ENCODE measurements at places on chromosomes 2 and 18.
A peak's percentile ranks its signal among the peaks of the same experiment; 100 is the strongest.

- ATAC-seq, result peak; percentile 42
These were observed 6.4 kb upstream of the SFTPB start for GRCh38 chr2:85674417-85674816.

- no peak for ATAC-seq
These were observed 35.6 kb upstream of the FOSL2 start for GRCh38 chr2:28357055-28357454.

- peak; percentile 14 for ATAC-seq
These were observed at the start of gene TRABD2A for GRCh38 chr2:84880645-84881521. TRABD2A (minus strand) TSS chr2:84881084; CDS start chr2:84881039, 45 bp downstream.

GRCh38 chr18:32318581-32318980 lies 128.7 kb downstream of the MEP1B start:
- ATAC-seq, result no peak

DNA sequence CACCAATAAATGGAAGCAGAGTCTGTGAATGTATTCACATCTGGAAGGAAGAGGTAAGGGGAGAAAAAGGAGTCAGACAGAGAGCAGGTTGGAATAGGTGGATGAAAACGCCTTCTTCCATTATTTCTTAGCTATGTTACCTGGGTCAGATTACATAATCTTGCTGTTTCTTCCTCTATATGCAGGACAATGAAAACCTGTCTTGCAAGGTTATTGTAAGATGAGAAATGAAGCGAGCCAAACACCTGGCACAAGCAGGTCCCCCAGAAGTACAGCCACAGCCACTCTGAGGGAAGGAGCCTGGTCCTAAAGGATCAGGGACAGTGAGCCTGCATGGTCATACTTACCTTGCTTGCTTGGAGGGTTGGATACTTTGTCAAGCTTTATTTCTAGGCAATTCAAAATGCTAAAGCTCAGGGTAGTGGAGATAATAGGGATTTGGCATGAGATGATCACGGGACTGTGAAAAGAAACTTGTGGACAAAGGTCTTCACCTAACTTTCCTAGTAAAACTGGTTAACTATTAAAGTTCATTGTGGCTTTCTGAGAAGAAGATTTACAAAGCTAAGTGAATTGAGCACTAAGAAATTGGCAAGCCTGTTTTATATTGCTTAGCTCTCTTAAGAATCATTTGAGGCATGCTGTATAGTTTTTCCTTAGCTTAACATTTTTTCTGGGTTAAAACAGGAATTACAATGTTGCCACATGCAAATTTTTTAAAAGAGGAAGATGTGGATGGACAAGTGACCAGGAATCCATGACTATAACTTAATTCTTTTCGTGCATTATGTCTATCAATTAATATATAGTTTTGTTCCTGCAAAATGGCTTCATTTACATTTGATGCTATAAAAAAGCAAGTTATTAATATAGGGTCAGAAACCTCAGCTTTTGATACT lies 15.7 kb upstream of the PLA2R1 start:
- ATAC-seq, result no peak

DNA sequence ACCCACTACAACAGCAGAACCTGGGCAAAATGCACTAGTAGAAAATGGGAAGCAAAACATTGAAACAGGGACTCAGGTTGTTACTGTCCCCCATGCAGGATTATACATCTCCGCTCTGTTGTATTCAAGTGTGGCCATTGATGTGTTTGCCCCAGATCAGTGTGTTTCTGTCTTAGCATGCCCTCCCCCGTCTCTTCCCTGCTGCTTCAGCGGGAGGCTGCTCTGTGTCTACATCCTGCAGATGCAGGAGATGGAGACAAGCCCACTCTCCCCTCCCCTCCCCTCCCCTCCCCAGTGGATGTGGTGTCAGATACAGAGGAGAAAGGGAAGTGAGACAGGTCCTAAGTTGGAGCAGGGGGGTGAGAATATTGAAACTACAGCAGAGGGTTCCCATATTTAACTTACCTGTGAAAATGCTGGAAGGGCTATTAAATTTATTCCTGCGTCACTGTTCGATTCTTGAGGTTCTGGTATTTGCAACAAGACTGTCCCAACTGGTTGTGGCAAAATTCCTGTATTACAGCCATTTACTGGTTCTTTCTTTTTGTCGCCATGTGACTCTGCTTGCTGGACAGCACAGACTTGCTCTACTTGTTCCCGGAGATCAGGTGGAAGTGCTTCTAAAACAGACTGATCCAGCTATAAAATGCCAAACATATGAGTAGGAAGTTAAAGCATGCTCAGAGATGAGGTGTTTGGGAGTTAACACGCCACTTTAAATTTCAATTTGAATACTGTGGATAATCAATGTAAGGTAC lies 67.0 kb downstream of the EIF5B start:
- no peak for ATAC-seq

GRCh38 chr2:120404274-120404673 lies 58.3 kb downstream of the INHBB start:
- no peak for ATAC-seq

DNA sequence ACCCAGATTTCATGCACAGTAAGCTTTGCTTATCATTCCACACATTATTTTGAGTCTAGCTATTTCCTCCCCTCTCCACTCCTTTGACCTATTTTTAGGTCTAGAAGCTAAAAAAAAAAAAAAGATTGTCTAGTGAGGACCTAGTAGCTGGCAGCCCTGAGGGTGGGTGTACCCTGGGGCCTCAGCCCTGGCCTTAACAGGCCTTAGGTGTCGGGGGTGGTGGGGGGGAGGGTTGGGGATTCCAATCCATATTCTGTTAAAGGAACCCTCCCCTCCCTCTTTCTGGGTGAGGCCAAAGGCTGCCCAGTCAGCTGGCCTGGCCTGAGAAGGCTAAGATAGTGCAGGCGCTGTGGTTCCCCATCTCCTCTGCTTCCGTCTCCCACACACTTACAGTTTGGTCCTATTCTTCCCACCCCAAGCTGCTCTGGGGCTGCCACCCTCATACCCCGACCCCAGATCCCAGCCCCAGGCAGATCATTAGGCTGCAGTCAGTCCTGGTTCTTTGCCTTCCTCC lies 65.5 kb upstream of the HK2 start:
- peak; percentile 50 for ATAC-seq

DNA sequence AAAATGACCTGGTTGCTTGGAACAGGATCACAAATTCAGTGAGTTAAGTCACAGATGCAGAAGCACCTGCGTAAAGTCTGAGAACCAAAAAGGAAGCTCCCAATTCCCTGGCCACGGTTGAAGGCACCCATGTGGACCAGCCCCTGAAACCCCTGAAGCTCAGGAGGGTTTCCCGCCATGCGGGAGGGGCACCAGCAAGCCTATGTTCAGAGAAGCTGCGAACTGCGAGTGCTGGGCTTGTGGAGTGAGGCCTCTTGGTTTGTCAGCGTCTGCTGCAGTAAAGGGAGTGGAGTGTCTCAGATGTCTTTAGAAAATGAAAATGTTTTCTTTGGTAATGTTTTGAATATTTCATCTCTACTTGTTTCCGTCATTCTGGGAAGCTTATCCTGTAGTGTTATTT lies 16.1 kb upstream of the ACKR3 start:
- no peak for ATAC-seq

DNA sequence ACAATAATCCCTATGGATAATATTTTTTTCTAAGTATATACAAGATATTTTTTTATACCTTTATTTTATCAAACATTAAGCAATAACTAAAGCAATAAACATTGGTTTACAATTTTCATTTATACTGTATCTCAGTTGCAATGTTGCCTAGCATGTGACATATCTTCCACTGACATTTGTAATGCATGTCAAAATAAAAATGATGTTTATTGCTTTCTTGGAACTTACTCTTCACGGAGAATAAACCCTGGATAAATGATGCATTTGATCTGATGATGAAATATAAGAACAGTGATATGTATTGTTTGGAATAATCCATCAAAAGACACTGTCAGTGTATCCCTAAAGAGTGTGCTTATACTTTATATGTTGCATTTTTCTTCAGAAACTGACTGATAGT lies 135.7 kb downstream of the SPAG16 start:
- ATAC-seq, result no peak

DNA sequence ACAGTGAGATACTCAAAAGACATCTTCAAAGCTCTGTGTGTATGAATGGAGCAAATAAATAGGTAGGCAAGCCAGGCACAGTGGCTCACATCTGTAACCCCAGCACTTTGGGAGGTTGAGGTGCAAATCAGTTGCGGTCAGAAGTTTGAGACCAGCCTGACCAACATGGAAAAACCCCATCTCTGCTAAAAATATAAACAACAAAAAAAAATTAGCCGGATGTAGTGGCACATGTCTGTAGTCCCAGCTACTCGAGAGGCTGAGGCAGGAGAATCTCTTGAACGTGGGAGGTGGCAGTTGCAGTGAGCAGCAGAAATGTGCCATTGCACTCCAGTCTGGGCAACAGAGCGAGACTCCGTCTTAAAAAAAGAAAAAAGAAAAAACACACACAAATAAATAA lies 945.1 kb upstream of the PIK3C3 start:
- ATAC-seq, result no peak

- ATAC-seq, result no peak
These were observed 94.8 kb upstream of the LTBP1 start for GRCh38 chr2:32851777-32852439.

DNA sequence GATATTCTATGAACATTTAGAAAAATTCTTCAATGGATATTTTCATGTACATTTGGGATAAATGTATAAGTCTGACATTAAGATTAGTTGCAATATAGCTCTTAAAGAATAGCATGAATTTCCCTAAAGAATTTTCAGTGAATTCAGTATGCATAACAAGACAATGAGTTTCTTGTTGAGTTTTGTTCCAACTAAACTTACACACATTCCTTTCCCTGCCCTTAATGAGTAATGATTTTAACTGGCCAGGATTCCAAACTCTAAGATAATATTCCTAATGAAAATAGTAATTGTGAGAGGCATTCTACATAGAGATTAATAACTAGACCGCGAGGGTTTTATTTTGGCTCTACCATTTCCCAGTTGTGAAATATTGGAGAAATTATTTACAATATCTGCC lies 390.3 kb upstream of the GALNT5 start:
- no peak for ATAC-seq

DNA sequence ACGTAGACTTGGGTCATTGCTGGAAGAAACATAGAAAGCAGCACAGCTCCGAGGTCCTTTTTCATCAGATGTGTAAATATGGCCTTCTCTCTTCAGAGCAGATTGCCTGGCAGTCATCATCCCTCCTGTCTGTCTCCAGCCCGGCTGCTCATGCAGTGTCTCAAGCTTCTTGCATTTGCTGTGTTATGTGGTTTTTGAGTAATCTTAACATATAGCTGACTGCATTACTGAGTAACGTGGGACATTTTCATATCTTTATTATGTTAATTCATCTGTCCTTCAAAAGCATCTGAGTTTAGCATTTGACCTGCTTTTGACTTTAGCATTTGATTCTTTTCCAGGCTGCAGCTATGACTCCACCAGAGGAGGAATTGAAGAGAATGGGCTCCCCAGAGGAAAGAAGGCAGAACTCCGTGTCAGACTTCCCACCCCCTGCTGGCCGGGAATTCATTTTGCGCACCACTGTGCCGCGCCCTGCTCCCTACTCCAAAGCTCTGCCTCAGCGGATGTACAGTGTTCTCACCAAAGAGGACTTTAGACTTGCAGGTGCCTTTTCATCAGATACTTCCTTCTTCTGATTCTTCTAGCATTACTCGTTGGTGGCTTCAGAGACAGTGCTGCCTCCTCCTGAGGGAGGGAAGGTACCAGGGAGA lies 116.2 kb downstream of the RAB3GAP1 start:
- no peak for ATAC-seq

DNA sequence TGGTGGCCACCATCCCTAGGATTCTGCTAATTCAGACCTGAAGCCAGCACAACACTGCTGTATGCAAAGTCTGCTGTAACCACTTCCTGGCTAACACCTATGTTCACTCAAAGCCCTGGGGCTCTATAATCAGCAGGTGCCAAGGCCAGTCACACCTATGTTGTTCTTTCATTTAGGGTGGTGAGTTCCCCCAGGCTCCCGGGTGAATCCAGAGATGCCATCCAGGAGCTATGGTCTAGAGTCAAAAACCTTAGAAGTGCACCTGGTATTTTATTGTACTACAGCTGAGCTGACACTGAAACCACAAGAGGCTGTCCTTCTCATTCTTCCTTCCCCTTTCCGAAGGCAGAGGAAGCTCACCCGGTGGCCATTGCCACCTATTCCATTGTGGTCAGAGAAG lies 46.2 kb upstream of the CCDC141 start:
- no peak for ATAC-seq

DNA sequence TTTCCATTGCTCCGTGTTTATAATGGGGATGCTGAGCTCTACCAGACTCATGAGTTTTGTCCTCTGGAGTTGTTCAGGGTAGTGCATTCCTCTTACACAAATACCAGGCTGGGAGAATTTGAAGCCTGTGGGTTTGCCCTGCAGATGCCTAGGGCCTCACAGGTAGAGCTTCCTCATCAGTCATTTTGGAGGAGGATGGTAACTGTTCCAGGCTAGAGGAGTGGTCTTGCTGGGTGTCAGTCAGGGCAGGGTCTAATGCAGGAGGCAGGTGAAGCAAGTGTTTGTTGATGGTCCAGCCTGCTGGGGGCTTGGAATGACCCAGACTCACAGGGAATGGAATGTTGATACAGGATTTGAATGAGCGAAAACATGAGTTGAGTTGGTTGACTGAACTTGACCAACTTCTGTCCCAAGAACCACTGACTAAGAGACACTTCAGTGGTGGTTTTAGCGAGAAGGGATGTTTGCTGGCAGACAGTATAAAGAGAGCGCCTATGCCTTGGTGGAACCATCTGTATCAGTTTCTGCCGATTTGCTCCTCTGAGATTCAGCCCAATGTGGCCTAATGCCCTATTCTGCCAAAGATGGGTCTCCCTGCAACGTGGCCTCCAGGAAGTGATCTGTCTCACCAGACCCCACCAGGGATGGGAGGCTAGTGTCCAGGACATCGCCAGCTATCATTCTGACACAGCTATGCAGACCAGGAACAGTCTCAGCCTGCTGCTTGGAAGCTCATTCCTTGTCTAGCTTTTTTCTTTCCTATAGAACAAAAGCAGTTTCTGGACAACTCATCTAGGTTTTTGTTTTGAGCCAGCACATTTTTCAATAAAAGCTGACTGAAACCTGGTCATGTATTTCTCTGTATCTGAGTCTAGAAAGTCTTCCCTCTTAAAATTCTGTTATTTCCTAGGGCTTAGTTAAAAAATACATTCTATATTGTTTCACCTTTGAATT lies 9.3 kb downstream of the IL1R2 start:
- no peak for ATAC-seq

GRCh38 chr2:137251045-137251444 lies 485.7 kb downstream of the THSD7B start:
- no peak for ATAC-seq

DNA sequence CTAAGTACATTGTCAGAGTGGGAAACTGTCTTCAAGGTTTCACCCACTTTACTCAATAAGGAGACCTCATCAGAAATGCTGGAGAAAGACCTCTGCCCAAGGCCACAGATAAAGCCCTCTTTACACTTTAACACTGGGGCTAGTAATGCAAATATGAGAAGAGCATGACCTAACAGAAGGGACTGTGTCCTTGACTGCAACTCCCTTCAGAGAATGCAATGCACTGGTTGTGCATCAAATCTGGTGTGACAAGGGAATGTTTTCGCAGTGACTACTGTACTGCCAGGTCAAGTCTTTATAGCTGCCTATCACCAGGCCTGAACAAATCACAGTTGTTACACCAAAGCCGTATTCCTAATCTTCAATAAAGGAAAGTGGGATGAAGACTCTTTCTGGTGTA lies 28.6 kb downstream of the CDH19 start:
- ATAC-seq, result no peak

- peak; percentile 70 for ATAC-seq
These were observed 84.4 kb downstream of the TGOLN2 start for GRCh38 chr2:85243101-85244072.

All from gastroesophageal sphincter (tissue), 4 donors.